Left renal cortex interstitium (tissue), 4 donors: ENCODE measurements at places on chromosomes 16 and 17.
A peak's percentile ranks its signal among the peaks of the same experiment; 100 is the strongest.

DNA sequence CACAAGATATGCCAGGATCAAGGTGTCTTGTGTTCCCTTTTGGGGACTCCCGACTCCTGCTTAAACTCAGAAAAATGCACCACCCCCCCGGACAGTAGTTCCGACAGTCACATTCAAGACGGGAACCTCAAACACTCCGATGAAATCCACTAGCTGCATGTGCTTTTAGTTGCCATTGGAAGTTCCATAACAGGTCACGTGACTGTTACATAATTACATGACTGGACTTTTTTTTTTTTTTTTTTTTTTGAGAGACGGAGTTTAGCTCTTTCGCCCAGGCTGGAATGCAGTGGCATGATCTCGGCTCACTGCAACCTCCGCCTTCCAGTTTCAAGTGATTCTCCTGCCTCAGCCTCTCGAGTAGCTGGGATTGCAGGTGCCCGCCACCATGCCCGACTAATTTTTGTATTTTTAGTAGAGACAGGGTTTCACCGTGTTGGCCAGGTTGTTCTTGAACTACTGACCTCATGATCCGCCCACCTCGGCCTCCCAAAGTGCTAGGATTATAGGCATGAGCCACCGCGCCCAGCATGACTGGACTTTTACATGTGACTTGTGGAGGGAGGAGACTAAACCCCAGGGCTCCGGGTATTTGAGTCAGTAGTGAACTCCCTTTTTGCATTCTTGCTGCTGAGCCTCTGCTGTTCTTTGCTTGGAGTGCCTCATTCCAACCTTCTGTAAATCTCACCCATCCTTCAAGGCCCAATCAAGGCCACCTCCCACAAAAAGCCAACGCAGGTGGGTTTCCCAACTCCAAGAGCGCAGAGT is 1.6 kb downstream of the SIRT7 start:
- DNase-seq, result no peak

DNA sequence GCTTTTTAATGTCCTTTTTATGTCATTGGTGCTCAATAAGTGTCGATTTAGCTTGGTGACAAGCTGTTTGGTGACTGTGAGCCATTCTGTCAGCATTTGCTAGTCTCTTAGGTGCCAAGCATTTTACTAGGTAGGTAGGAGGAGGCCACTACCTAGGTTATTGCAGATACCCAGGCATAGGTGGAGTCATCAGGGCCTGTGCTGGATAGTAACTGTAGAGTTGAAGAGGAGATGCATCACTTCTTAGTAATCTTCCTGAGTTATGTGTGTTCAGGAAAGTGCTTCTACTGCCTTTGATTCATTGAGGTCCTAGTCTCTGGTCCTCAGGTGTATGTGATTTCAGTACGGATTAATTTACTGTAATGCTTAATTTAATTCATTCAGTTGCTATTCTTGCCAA is 17.7 kb downstream of the USP10 start:
- no peak for DNase-seq

GRCh38 chr17:60348616-60349015 is 43.3 kb downstream of the USP32 start:
- no peak for DNase-seq

DNA sequence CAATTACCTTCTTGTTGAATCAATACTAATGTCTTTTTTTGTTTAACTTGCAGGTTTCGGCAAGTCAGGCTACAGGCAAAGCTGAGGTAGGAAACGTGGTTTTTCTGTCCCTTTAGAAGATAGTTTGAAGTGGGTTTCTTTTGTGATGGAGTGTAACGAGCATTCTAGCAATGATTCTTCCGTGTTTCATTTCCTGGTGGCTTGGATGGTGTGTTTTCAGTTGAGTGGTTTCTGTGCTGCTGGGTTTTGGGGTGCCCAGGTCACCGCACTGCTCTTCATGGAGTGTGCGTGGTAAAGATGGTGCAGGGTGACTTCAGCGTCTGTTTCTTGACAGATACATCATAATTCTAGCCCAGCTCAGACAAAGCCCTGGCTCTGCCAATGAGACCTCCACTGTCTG is 769.7 kb upstream of the EEF2KMT start:
- DNase-seq, result no peak

DNA sequence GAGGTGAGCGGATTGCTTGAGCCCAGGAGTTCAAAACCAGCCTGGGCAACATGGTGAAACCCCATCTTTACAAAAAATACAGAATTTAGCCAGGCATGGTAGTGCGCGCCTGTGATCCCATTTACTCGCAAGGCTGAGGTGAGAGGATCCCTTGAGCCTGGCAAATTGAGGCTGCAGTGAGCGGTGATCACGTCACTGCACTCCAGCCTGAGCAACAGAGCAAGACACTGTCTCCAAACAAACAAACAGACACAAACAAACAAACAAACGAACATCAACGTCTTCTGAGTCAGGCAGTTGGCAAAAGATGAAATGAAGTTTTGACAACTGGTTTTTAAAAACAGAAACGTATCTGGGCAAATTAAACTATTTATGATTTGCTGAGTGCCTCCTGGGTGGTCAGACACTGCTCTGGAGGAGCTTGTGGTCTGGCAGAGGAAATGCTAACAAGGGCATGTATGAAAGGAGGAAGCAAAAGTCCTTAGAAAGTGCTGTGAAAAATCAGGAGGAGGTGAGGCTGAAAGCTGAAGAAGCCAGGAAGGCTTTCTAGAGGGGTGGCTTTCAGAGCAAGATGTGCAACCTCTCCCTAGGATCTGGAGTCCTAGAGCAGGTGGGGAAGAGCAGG is 10.2 kb upstream of the KRT20 start:
- DNase-seq, result no peak

DNA sequence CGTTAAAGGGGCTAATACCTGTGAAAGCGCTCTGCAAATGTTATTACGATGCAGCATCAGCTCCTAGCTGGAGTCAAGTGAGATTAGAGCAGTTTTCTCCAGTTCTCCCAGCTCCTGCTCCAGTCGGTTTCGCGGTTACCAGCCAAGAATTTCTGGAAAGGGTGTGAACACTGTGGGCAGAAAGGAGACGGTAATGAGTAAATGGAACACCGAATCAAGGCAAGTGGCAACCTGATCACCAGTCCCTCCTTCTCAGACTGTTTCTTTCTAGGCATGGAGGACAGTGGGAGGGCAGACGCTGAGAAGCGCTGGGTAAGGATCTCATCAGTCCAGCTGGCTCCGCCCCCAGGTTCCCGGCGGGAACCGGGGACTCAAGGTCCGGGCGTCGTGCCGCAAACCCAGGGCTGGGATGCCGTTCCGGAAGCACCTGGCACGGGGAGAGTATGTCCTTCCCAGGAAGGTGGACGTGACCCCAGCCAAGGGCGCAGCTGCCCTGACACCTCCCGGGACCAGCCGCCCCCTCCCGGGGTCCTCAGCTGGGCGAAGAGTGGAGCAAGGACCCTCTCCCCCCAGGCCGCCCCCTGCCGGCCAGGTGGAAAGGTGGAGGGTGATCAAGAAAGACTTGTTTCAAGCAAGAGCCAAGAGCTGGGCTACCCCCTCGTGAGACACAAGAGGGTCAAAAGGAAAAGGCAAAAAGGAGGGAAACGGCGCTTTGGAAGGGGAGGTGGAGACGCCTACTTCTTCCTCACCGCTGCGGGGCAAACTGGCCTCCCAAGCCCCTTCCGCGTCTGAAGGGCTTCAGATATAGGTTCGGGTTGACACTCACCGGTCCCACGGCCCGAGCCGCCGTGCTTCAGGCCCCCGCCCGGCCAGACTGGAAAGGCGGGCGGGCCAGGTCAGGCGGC is 481 bp downstream of the MYO19 start:
- DNase-seq, result peak; percentile 32

- no peak for DNase-seq
Observed at GRCh38 chr16:10995565-10995964, 51.2 kb downstream of the CLEC16A start.

GRCh38 chr16:4614571-4615383 is at the start of gene UBALD1:
TSS of gene UBALD1 (minus strand) at chr16:4614888. CDS start at chr16:4614797, 91 bp downstream.
- peak; percentile 69 for DNase-seq

GRCh38 chr16:82260212-82260795 is 90.3 kb upstream of the MPHOSPH6 start:
- DNase-seq, result no peak

GRCh38 chr17:67377488-67378453 is 690 bp downstream of the PITPNC1 start:
- DNase-seq, result no peak

GRCh38 chr17:74467221-74467951 is 952 bp downstream of the CD300A start:
- no peak for DNase-seq

- no peak for DNase-seq
Observed at GRCh38 chr17:14840616-14841231, 424.4 kb downstream of the PMP22 start.

- no peak for DNase-seq
Observed at GRCh38 chr17:82793974-82794630, 42.2 kb downstream of the TBCD start.

DNA sequence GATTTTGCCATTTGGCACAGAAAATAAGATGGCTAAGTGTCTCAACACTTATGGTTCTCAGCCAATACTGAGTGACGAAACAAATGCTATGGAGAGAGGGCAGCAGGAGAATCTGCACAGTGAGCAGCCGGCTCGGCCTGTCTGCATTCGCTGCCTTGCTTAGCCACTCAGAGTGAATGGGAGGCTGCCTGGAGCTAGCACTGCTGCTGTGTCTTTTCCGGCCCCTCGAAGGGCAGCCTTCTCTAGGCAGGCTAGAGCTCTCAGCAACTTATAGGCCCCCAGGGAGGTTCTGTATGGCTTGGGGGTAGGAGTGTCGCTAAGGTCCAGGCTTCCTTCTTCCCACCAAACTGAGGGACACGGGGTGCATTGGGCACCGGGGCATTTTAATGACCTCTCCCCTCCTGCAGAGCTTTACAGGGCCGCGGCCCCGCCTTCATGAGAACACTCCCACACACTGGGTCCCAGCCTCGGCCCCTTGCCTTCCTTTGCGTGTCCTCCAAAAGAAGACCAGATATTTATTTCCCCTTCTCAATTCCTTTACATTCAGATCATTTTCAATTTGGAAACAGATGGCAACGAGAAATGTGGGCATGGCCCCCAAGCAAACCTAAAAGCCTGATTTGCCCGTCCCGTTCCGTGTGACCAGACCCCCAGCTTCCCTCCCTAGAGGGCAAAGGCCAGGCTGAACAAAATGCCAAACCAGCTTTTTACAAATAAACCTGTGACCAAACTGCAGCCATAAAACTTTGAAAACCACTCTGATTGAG is 670.9 kb downstream of the TOX3 start:
- no peak for DNase-seq

GRCh38 chr16:75494661-75495075 is 573 bp downstream of the CHST6 start:
- no peak for DNase-seq

GRCh38 chr16:56647641-56648431 is 3.9 kb upstream of the MT1B start:
- no peak for DNase-seq

DNA sequence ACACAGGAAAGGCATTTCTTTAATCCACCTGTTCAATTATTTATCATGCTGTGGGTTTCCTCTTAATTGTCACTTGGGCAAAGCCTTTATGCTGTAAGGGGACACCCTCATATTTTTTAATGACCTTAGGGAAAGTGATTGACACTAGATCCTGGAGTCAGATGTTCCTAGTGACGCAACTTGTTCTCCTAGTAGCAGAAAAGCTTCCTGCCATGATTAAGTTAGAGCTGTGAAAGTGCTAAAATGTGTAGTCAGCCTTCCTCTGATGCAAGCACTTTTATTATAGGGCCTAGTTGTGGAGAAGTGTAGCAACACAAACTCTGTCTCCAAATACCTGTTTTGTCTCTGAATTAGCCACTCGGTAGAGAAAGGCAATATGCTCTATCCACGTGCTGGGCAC is 12.3 kb downstream of the TMEM100 start:
- DNase-seq, result no peak

DNA sequence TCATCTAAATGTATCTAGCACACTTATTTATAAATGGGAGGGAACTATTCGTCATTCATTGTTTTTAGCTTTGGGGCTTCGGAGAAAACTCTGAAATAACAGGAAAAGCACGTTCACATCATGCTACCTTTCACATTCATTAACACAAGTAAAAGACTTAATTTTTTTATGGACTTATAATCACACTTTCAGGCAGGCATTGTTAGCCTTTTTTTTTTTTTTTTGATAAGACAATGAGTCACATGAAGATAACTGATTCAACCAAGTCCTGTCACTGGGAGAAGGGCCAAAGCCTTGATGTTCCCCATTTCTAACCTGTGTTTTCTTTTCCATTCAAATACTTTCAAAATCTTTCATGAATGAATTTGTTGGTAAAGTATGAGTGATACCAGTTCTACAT is 631.3 kb upstream of the CA10 start:
- DNase-seq, result no peak

DNA sequence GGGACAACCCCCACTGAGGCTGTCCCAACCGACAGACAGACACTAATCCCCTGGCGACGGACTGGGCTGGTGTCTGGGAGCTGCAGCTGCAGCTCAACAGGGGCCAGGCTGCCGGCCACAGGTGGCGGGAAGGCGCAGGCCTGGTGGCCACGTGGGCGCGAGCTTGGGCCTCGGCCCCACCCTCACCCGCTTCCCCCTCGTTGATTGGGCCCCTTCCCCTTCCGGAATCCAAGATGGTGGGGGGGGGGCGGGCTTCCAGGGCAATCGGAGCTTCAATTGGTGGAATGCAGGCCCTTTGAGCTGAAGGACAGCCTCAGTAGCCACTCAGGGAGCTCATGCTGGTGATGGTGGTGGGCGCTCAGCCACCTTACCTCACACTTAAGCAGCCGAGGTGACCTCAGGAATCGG is 8.7 kb upstream of the TBX4 start:
- no peak for DNase-seq

DNA sequence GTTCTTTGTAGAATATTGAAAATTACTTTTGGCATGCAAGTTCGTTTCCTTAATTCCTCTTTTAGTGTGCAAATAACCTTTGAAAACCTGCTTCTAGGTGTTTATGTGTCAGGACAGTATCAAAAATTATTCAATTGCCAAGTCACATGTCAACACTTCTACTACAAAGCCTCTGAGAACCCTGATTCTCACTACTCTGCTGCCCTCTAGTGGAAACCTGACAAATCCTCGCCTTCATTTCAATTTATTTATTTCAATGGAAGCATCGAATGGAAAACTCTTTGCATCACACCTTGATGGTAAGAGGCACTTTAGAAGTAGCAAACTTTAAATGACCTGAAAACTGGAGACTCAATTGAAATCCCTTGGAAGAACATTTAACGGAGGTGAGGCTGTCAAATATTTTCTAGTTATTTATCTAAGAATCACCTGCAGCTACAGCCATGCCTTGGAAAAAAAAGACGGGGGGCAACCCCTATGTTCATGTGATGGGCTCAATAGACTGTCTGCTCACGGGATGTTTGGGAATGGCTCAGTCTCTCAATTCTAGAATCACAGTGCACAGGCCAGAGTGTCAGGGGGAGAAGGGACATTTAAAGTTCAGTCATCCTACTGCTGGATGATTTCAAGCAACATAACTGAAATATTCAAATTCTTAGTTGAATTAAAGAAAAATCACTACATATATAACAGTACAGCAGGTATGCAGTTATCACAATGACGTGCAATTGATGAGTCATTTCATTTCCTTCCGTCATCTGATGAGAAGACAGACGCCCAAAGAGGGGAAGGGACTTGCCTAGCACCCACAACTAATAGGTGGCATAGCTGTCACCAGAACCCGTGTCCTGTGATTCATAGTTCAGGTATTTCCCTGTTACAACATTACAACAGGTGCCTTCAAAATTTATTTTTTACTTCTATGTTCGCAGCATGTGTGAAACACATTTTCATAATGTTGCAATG is 563.9 kb downstream of the TOX3 start:
- peak; percentile 79 for DNase-seq
